ENCODE measurements at places on chromosomes 7 and 10.
A peak's percentile ranks its signal among the peaks of the same experiment; 100 is the strongest.

DNA sequence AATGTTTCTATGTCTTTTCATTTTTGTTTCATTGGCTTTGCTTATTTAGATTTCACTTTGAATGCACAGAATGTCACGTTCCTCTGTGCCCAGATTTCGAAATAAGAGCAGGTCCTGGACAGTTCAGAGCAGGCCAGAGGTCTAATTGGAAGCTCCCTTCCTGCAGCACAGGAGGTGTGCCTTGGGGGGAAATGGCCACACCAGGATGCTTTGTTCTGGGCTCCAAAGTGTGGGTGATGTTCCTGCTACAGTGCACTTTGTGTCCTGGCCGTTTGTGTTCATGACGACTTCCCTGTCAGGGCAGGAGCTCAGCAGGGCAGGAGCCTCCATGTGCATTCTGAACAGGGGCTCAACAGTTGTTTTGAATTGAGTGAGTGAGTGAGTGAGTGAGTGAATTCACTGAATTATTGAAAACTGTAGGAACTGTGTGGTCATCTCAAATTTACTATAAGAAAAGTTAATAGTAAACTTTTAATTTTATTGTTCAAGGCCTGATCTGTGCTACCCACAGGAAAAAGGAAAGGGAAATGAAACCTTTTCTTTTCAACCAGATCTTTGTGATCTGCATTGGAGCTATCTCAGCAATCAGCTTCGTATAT, 109.5 kb upstream of the GJD4 start:
- no peak for DNase-seq

DNA sequence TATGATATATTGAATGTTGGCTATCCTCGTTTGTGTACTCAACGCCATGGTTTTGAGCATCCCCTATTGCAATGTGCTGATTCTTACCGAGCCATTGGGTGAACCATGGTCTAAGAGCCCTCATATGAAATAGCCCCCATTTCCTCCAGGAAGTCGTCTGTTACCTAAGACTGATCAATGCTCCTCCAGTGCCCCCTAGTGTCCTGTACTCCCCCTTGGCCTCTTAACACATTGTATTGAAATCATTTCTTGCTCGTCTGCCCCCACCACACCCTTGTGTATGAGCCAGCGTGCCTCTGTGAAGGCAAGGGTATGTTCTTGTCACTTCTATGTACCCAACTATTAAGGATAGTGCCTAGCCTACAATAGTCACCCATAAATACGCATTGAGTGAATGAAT, 11.2 kb upstream of the SLC35B4 start:
- DNase-seq: no peak

DNA sequence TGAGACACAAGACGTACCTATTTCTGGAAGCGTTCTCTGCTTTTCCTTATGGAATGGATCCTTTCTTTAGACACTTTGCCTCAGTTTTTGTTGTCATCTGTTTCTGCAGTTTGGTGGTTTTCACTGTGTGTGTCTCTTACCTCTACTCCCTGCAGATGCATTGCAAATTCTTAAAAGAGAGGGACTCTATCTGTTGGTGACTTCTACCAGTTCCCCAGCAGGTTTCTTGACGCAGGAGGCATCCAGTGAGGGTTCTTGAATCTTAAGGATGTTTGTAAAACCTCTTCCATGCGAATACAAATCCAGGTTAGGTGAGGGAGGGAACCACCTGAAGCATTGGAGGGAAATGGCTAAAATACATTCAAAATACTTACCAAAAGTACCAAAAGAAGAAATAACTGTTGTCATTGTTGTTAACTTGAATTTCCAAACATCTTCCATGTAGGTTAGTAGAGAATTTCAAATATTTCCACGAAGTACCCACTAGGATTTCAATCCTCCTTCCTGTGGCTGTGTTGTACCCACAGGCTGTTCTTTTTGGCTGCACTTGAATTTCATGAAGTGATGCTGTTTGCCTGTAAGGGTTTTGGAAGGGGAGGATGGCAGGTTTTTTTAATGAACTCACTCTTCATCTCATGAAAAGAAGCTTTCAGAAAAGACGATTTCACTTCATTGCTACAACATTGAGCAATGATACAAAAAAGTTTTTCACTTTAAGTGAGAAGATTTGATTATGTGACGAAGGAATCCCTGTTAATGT, 32.2 kb downstream of the PLXDC2 start:
- DNase-seq: no peak

DNA sequence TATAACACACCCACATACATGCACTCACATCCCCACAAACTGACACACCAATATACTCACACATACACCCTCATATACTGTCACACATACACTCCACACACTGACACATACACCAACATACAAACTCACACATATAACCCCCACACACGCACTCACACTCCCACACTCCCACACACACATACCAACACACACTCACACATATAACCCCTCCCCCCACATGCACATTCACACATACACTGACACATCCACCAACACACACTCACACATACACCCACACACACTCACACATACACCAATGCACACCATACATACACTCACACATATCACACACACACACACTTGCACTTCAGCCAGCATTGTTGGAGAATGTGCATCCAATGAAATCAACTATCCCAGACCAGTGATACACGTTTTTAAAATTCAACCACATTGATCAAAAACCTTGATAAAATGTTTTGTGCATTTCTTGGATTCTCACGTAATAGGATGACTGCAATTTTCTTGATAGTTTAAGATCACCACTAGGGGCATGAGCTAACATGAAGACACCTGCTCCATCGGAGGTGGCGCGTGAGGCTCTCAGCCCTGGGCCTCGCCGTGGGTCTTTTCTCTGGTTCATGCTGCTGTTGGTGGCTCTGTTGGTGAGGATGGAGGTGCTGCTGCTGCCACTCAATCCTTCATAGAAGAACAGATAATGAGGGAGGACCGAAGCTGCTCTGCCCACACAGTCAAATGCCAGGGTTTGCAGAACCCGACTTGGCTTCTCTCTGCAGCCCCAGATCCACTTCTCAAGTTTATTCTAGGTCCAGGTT, 32.1 kb upstream of the CHST15 start:
- peak; percentile 36 for DNase-seq

GRCh38 chr7:133255486-133255885, 2.6 kb downstream of the EXOC4 start:
- DNase-seq: no peak

- DNase-seq: peak; percentile 6
Observed at GRCh38 chr10:4721999-4722753, 103.8 kb upstream of the AKR1E2 start.

- DNase-seq: no peak
Observed at GRCh38 chr10:118534136-118534535, 61.3 kb downstream of the PRLHR start.

GRCh38 chr7:33934391-33934790, 29.1 kb downstream of the BMPER start:
- no peak for DNase-seq

DNA sequence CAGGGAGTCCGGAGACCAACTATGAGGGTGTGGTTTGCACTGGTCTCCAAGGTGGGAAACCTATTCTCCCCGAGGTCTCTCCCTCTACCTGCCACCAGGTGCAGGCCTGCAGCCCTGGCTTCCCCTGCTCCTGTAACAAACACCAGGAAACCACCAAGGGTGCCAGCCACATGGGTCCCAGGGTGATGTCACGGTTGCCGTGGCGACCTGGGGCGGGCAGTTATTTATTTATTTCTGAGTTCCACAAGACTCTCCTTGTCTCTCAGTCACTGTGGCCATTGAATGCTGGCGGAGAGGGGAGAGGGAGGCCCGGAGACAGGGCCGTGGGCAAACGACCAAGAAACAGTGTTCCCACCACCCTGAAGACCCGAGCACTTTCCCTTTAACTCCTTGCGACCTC, 27.0 kb downstream of the MMD2 start:
- DNase-seq: no peak

DNA sequence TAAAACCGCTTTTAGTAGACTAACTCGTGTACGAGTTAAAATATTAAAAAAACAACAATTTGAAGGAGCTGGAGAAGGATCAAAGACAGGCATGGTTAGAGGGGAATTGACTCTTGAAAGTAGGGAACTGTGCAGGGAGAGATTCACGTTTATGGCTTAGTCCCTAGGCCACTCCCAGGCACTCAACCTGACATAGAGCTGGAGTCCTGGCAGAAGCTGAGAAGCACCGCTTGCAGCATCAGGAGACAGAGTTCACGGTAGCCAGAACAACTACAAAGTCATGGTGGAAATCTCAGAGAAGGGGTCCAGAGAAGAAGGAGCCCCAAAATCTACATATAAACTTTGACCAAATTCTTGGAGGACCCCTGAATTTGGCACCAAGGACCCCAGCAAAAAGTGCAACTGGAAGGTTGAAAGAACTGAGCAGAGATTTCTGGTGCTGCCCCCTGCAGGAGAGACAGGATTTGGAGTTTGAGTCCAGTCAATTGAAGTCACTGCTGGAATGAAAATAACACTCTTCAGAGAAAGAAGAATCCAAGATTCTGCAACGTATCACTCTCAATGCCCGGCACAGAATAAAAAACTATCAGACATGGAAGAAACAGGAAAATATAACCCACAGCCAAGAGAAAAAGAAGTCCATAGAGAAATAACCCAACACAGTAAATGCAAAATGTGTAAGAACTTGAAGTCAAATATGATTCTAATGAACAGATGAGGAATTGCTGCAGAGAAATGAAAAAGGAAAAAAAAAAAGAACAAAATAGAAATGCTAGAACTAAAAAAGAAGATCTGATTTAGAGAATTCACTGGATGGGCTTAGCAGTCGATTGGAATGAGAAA, 493.3 kb upstream of the PODXL start:
- DNase-seq: no peak

DNA sequence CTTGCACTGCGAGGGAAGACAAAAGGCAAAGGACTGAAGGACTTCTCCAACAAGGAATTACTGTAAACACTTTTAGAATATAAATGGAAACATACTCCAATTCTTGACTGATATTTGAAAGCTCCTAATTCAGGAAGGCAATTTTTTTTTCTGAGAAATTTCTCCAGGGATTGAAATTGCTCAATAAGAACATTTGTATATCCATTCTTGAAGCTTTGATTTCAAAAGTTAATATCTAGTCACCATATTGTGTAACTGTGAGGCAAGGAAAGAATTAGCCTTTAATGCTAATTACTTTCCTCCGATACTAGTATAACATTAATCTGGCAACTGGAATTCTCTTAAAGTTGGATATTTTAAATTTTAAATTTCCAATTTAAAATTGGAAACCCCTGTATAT, 188.4 kb upstream of the COL1A2 start:
- DNase-seq: no peak

DNA sequence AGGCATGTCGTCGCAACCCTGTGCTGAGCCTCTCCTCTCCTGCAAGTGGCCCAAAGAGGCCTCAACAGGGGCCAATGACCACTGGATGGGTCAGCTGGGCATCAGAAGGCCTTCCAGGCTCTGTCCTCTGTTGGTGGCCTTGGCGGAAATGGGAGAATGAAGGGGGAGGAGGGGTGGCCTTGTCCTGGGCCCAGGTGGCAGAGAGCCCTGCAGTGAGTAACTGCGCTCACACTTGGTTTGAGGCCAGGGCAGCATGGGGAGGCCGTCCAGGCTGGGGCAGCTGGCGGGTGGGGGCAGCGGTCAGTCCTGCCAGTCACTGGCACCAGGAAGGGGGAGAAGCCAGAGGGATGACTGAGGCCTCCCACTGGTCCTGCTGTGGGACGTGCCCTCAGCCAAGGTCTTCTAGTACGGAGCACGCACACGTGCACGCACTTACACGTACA, 59.8 kb downstream of the LHPP start:
- no peak for DNase-seq

GRCh38 chr7:142459551-142459963, 201.7 kb upstream of the PRSS58 start:
- peak; percentile 54 for DNase-seq
